Central memory CD8-positive, alpha-beta T cell (primary cell): ENCODE measurements at places on chromosomes 5 and 9.
A peak's percentile ranks its signal among the peaks of the same experiment; 100 is the strongest.

DNA sequence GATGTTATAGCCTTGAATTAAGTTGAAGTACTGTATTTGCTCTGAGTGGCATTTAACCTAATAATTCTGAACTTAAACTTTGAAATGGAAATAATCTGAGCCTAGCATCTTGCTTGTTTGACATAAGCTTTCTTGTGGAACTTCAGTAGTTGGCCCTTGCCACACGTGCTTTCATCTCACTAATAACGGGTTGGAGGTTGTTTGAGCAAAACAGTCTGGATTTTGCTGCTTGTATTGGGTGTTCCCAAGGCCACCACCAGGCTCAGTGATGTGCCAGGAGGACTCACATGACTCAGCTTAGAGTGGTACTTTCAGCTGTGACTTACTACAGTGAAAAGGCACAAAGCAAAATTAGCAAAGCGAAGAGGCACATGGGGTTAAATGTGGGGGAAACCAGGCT lies 35.7 kb downstream of the SECISBP2 start:
- H3K36me3 ChIP-seq: peaks cover 73% of the 10 kb centered on the region
- no peak overlapping the region for H3K27ac ChIP-seq
- no peaks in the 10 kb centered on the region for H3K27me3 ChIP-seq
- peaks cover 34% of the 10 kb centered on the region for H3K4me1 ChIP-seq
- H3K4me3 ChIP-seq: no peak overlapping the region

- no peak for DNase-seq
- no peak overlapping the region for H3K4me3 ChIP-seq
- peaks cover 2% of the 10 kb centered on the region for H3K36me3 ChIP-seq
- no peaks in the 10 kb centered on the region for H3K4me1 ChIP-seq
These were observed 284.7 kb upstream of the IRX2 start for GRCh38 chr5:3036041-3036788.

DNA sequence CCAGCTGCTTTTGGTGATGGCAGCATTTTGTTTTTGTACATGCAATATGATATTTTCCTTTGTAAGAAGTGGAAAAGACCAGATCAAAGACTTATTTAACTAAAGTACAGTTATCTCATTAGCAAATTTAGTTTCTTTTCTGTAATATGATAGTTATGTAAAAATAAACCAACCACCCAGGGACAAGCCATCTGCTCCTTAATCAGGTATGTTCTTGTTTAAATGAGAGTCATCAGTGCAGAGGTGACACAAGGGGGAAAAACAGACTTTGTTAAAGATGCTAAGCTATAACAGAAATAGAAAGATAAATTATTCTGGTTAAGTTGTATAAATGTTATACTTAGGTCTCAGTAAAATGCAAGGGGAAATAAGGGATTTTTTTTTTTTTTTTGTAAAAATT lies 805.7 kb upstream of the SEMA6A start:
- no peaks in the 10 kb centered on the region for H3K36me3 ChIP-seq
- H3K4me3 ChIP-seq: no peak overlapping the region
- no peak overlapping the region for H3K27ac ChIP-seq
- H3K4me1 ChIP-seq: no peaks in the 10 kb centered on the region
- DNase-seq: no peak

DNA sequence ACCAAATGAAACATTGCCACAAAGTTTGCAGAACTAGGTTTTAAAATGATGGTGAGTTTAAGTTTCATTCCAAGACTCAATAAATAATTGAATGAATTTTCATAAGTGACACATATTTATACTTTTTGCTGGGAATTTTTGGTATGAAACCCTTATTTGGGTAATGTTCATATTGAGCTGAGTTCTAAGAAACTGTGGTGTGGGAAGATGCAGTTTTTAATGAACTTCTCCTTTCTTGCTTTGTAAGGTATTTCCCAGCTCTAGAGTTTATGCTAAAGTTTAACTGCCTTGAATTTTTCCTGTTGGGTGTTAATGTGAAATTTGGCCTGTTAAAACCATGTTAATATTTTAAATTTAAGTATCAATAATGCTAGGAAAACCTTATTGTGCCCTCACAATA lies 15.1 kb downstream of the RABGAP1 start:
- H3K4me3 ChIP-seq: no peak overlapping the region
- DNase-seq: no peak
- peaks cover 2% of the 10 kb centered on the region for H3K36me3 ChIP-seq
- H3K4me1 ChIP-seq: peaks cover 8% of the 10 kb centered on the region
- H3K27me3 ChIP-seq: no peaks in the 10 kb centered on the region

DNA sequence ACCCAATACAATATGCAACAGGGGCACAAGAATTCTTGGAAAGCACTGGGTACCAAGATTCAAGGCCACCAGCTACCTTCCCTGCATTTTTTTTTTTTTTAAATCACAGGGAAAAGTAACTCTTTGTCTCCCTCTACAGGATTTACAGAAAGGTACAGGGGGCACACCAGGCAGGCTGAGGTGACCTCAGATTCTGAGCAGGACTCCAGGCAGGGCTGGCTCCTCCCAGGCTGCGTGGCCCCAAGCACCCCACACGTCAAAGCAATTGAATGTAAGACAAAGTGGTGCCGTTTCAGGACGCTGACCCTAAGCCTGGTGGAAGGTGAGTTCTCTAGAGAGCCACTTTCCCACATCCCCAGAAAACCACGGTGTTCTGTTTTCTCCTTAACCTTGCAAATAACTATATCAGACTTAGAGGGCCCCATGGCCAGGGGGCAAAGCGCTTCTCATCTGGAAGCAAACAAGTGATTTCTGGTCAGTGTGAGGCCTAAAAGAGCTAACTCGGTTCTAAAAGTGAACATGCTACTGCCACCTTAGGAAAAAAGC lies 222.6 kb downstream of the ROR2 start:
- H3K4me1 ChIP-seq: no peaks in the 10 kb centered on the region
- no peak overlapping the region for H3K4me3 ChIP-seq
- H3K27me3 ChIP-seq: peaks cover 25% of the 10 kb centered on the region
- no peak overlapping the region for H3K27ac ChIP-seq
- DNase-seq: no peak
- H3K36me3 ChIP-seq: no peaks in the 10 kb centered on the region

DNA sequence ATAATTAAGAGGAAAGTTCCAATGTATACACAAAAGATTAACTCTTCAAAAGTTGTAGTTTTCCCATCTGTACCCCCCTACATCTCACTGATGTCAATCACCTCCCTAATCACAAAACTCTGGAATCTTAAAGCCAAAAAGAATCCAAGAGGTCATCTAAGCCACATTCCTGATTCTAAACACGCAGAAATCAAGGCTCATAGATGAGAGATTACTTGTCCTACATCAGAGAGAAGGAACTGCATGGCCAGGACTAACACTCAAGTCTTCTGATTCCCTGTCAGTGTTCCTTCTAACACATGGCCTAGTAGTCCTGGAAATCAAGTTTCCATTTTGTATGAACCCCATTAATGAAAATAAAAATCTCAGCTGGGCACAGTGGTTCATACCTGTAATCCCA lies 58.7 kb downstream of the MAPKAP1 start:
- H3K27me3 ChIP-seq: no peaks in the 10 kb centered on the region
- H3K36me3 ChIP-seq: peaks cover 1% of the 10 kb centered on the region
- no peak for DNase-seq
- no peak overlapping the region for H3K4me3 ChIP-seq

DNA sequence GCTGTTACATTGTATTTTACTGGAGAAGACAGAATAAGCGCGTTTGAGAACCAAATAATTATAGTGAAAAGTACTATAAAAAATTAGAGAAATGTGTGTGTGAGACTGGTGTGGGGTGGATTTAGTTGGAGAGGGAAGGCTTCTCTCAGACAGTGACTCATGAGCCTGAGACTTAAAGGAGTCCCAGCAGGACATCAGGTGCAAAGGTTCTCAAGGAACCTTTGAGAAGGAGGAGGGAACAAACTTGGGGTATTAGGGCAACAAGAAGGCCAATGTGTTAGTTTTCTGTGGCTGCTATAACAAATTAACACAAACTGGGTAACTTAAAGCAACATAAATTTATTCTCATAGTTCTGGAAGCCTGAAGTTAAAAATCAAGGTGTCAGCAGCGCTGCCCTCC lies 4.9 kb downstream of the DDX4 start:
- H3K27ac ChIP-seq: no peak overlapping the region
- H3K4me3 ChIP-seq: no peak overlapping the region
- no peak for DNase-seq
- H3K27me3 ChIP-seq: peaks cover 35% of the 10 kb centered on the region
- no peaks in the 10 kb centered on the region for H3K36me3 ChIP-seq
- no peaks in the 10 kb centered on the region for H3K4me1 ChIP-seq

DNA sequence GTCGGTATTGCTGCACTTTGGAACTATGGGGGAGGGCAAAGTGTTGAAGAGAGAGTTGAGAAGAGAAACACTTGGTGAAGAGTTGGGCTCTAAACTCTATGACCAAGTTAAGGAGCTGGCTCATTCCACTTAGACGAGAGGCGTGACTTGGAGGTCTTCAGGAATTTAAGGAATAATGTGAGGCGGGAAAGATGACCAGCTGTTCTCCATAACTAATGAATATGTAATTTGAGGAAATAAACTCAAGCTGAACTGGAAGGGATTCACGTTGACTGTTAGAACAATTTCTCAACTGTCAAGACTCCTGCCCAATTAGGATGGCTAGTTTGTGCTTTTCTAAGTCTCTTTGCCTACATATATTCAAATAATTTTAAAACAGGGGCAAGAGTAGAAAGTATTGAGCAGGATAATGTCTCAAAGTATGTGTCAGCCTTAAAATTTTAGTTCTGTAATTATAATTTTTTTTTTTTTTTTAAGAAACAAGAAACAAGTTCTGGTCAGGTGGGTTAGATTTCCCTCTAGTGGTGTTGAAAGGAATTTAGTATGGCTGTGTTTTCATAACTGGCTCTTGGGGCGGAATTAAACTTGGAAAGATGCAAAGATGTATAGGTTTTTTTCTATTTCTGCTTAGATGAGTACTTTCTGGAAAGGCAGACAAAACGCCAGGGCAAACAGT lies 33.4 kb downstream of the TMEM252 start:
- DNase-seq: no peak
- H3K36me3 ChIP-seq: peaks cover 2% of the 10 kb centered on the region
- H3K27me3 ChIP-seq: no peaks in the 10 kb centered on the region
- no peaks in the 10 kb centered on the region for H3K4me1 ChIP-seq
- no peak overlapping the region for H3K27ac ChIP-seq

DNA sequence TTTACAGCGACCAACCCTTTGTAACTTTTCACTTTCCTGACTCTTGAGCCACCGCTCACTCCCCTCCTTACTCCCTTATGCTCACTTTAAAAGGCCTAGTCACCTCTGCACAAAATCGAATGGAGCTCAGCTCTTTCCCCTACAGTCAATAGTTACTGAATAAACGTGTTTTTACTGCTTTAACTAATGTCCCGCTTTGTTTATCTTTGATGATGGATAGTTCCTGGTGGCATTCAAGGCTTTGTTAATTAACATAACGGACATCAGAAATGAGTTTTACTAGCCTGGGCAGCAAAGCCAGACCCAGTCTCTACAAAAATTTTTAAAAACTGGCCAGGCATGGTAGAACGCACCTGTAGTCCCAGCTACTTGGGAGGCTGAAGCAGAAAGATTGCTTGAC lies 5.0 kb downstream of the SERINC5 start:
- H3K27ac ChIP-seq: no peak overlapping the region
- DNase-seq: no peak
- peaks cover 12% of the 10 kb centered on the region for H3K36me3 ChIP-seq
- peaks cover 72% of the 10 kb centered on the region for H3K4me1 ChIP-seq
- H3K27me3 ChIP-seq: no peaks in the 10 kb centered on the region

DNA sequence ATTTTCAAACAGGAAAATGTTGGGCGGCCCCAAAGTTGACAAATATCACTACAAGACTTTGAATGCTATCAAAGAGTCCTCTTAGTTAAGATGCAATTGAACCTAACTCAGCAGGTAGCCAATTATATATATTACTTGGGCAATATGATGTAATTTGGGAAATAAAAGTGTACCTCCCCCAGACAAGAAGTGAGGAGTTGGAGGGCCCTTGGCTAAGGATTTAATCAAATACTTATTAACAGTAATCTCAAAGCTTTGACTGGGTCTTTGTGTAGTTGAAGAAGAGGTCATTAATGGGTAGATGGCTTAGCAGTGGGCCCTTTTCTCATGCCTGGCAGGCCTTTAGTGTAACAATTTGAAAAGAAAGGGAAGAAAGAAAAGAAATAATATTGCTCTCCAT lies 599.0 kb downstream of the CSNK1G3 start:
- no peaks in the 10 kb centered on the region for H3K36me3 ChIP-seq
- H3K4me3 ChIP-seq: no peak overlapping the region
- H3K27me3 ChIP-seq: no peaks in the 10 kb centered on the region
- DNase-seq: no peak
- H3K27ac ChIP-seq: no peak overlapping the region

- peaks cover 100% of the 10 kb centered on the region for H3K27me3 ChIP-seq
- H3K27ac ChIP-seq: no peak overlapping the region
- H3K4me3 ChIP-seq: peak overlapping the region; percentile 69
- DNase-seq: peak; percentile 36
These were observed 29.2 kb downstream of the CDKN2A start for GRCh38 chr9:21964925-21965385.

- H3K27ac ChIP-seq: no peak overlapping the region
- no peak for DNase-seq
- H3K4me3 ChIP-seq: no peak overlapping the region
- H3K4me1 ChIP-seq: no peaks in the 10 kb centered on the region
- no peaks in the 10 kb centered on the region for H3K36me3 ChIP-seq
These were observed 194.5 kb downstream of the ICE1 start for GRCh38 chr5:5617024-5617423.

DNA sequence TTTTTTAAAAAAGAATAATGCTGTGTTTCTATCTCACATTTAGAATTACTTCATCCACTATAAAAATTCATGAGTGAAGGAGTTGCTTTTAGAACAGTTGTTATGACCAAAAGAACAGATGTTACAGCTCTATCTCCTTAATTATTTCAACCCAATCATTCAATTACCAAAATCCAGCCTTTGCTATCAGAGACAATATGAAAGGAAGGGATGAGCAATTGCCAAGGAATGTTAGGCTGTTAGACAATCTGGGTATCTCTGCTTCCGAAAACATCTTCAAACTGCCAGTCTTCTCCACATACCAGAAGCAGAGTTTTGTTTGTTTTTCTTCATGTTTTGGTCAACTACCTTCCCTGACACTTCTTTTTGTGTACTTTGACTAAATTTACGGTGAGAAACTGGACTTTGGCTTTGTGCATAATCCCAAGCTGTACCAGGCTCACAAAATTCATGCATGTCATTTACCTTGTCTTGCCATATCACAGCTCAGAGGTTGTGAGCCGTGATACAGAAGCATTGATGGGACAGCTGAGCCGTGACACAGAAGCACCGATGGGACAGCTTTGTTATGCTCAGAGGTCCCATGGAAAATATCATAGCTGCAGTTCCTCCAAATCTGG lies 405.5 kb downstream of the KIF4B start:
- no peak overlapping the region for H3K27ac ChIP-seq
- no peaks in the 10 kb centered on the region for H3K4me1 ChIP-seq
- H3K4me3 ChIP-seq: no peak overlapping the region
- no peaks in the 10 kb centered on the region for H3K36me3 ChIP-seq
